ENCODE measurements at places on chromosomes 5 and 9. TPM values are rescaled to one million over a fixed set of nuclear protein-coding genes. Genes with fewer than 3 reads are reported as not detected.

- H3K36me3 ChIP-seq: no peaks in the 10 kb centered on the region
- no peak for DNase-seq
- H3K27me3 ChIP-seq: no peaks in the 10 kb centered on the region
- H3K4me3 ChIP-seq: no peak overlapping the region
- H3K27ac ChIP-seq: no peak overlapping the region
Observed at GRCh38 chr9:125929846-125930245, 182.7 kb downstream of the PBX3 start.

DNA sequence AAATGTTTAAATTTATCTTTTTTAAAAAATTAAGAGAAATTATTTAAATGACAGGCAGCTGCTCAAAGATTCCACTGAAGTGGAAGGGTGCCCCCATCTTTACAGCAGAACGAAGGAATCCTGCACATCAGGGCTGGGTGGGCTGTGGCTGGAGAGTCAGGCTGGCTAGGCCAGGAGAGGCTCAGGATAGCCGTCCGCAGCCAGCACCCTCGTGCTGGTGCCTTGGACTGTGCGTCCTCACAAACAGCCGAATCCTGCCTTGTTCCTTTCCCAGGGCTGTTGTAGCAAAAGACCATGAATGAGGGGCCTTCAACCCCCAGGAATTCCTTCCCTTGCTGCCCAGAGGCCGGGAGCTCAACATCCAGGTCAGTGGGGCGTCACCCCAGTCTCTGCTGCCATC is 64.6 kb upstream of the FCN1 start:
- no peak overlapping the region for H3K27ac ChIP-seq
- no peak overlapping the region for H3K4me3 ChIP-seq
- no peaks in the 10 kb centered on the region for H3K4me1 ChIP-seq
- H3K27me3 ChIP-seq: no peaks in the 10 kb centered on the region
- H3K36me3 ChIP-seq: no peaks in the 10 kb centered on the region

DNA sequence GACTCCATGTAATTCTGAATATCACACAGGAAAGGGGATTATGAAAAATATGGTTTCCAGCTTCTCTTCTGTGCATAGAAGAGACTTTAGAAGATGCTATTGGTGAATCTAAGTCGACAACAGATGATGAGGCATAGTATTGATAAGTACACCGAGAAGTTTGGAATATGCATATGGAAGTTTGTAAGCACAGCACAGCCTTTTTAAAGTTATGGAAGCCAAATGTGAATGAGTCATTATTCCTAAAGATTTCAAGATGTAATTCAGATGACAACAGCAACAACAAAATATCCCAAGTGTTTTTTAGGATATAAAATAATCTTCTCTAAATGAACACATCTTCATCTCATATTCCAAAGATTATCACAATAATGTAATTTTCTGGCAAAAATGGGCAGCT is 1723.3 kb downstream of the EFNA5 start:
- no peaks in the 10 kb centered on the region for H3K27me3 ChIP-seq
- no peaks in the 10 kb centered on the region for H3K36me3 ChIP-seq
- H3K27ac ChIP-seq: no peak overlapping the region
- H3K4me1 ChIP-seq: no peaks in the 10 kb centered on the region
- no peak for DNase-seq

Gene RXFP3
- not detected for total RNA-seq

- no peaks in the 10 kb centered on the region for H3K4me1 ChIP-seq
- H3K36me3 ChIP-seq: no peaks in the 10 kb centered on the region
- no peak for DNase-seq
- H3K4me3 ChIP-seq: no peak overlapping the region
- no peak overlapping the region for H3K27ac ChIP-seq
Observed at GRCh38 chr5:13865312-13865711, 79.2 kb downstream of the DNAH5 start.

DNA sequence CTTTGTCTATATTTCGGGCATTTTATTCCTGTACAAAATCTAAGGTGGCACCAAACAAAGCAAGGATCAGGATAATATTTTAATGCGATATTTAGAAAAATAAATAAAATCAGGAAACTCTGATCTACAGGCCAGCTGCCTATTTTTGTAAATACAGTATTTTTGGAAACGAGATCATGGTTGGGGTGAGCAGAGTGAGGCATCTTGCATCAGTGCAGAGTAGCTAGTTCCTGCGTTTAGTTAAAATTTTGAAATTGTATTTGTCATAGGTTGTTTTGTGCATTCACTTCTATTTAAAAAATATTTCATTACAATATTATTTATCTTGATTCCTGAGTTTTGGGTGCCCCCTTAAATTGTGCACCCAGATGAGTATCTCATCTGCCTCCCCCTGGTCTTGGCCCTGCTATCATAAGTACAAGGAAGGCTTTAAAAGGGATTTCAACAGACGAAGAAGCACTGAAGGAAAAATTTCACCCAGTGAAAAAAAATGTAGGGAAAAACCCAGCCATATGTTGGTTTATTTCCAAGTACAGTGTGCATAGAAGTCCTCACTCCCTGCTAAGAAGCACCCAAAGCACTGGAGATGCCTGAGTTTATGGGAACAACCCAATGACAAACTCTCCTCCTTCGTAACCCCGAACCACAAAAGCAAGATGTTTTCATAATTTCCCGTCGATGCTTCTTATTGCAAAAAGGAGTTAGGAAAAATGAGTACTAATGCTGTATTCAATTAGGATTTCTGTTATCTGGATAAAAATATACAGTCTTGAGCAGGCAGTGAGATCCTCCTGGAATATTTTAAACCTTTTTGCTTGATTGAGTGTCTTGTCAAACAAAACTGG is 304.7 kb upstream of the CLINT1 start:
- H3K4me1 ChIP-seq: no peaks in the 10 kb centered on the region
- no peak overlapping the region for H3K4me3 ChIP-seq
- DNase-seq: no peak
- H3K27me3 ChIP-seq: no peaks in the 10 kb centered on the region
- H3K36me3 ChIP-seq: no peaks in the 10 kb centered on the region
- H3K27ac ChIP-seq: no peak overlapping the region

GRCh38 chr5:93677359-93677891 is 64.0 kb downstream of the POU5F2 start:
- H3K27me3 ChIP-seq: no peaks in the 10 kb centered on the region
- no peaks in the 10 kb centered on the region for H3K4me1 ChIP-seq
- H3K27ac ChIP-seq: no peak overlapping the region
- H3K36me3 ChIP-seq: no peaks in the 10 kb centered on the region
- no peak for DNase-seq

Gene PDE8B
- not detected for total RNA-seq

Gene PCDHB11
- total RNA-seq: not detected

GRCh38 chr5:74722271-74722670 is 37.2 kb downstream of the HEXB start:
- no peaks in the 10 kb centered on the region for H3K4me1 ChIP-seq
- no peak overlapping the region for H3K27ac ChIP-seq
- no peak overlapping the region for H3K4me3 ChIP-seq
- H3K36me3 ChIP-seq: peaks cover 51% of the 10 kb centered on the region

DNA sequence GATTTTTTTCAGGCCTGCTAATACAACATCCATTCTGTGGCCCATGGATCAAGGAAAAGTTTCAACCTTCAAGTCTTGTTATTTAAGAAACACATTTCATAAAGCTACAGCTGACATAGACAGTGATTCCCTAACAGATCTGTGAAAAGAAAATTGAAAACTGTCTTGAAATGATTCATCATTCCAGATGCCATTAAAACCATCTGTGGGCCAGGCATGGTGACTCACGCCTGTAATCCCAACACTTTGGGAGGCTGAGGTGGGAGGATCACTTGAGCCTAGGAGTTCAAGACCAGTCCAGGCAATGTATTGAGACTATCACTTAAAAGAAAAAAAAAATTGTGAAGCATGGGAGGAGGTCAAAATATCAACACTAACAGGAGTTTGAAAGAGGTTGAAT is 6.0 kb downstream of the RAPGEF6 start:
- H3K4me1 ChIP-seq: peaks cover 29% of the 10 kb centered on the region
- no peak for DNase-seq
- H3K36me3 ChIP-seq: no peaks in the 10 kb centered on the region
- no peaks in the 10 kb centered on the region for H3K27me3 ChIP-seq
- H3K4me3 ChIP-seq: no peak overlapping the region

DNA sequence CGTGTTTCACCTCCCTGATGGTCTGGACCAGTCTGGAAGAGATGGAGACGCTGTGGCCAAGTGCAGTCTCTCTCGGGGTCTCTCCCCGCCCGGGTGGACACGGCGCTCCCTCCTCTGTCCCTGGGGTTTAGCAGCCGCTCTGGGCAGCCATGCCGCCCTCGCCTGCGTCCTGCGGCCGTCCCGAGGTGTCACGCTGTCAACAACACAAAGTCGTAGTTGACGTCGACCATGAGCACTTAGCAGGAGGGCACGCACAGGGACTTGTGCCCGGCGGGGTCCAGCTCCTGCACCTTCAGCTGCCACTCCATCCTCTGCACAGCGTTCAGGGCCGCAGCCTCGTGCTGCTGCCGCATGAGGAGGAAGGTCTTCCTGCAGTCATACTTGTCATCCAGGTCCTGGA is 368.9 kb downstream of the CDH9 start:
- no peaks in the 10 kb centered on the region for H3K36me3 ChIP-seq
- H3K27me3 ChIP-seq: no peaks in the 10 kb centered on the region
- no peaks in the 10 kb centered on the region for H3K4me1 ChIP-seq
- no peak overlapping the region for H3K27ac ChIP-seq
- no peak for DNase-seq

GRCh38 chr5:67090593-67090992 is 106.0 kb downstream of the CD180 start:
- H3K27ac ChIP-seq: no peak overlapping the region
- H3K36me3 ChIP-seq: no peaks in the 10 kb centered on the region
- H3K4me1 ChIP-seq: no peaks in the 10 kb centered on the region
- no peak for DNase-seq

Gene NME5
- total RNA-seq: not detected

DNA sequence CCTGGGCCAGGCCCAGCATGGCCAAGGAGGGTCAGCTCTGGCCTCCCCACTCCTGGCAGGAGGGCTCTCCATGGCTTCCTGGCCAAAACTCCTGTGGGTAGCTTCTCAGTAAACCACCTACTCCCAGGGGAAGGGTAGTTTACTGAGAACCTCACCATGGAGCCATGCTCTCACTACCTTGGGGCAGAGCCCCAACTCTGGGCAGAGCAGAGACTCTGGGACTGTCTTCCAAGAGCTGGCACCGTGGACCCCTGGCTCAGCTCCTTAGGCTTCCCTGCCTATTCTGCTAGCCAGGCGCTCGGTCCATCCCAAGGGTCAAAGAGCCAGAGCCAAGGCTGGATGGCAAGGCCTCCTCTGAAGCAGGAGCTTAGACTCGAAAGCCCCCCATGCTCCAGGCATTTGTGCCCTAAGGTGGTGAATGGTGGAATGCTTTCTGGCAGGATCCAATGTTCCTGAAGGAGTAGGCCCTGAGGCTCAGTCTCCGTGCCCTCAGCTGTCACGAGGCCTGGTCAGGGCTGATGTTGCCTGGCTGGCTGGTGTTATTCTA is 19.6 kb downstream of the TCF7 start:
- no peak overlapping the region for H3K4me3 ChIP-seq
- H3K27ac ChIP-seq: peak overlapping the region; percentile 95
- H3K4me1 ChIP-seq: peaks cover 100% of the 10 kb centered on the region
- no peaks in the 10 kb centered on the region for H3K27me3 ChIP-seq
- H3K36me3 ChIP-seq: peaks cover 86% of the 10 kb centered on the region
- DNase-seq: no peak

Gene PCDHB7
- not detected for total RNA-seq

- DNase-seq: peak; percentile 16
- no peaks in the 10 kb centered on the region for H3K4me1 ChIP-seq
- H3K27ac ChIP-seq: no peak within 1 kb of the TSS
- peak within 1 kb of the TSS; percentile 62 for H3K4me3 ChIP-seq
Observed at GRCh38 chr5:10307206-10308148, at the start of gene CMBL. TSS of gene CMBL (minus strand) at chr5:10307902. CDS start at chr5:10290762, 17,140 bp downstream.

Gene SLC22A4
- not detected for total RNA-seq

DNA sequence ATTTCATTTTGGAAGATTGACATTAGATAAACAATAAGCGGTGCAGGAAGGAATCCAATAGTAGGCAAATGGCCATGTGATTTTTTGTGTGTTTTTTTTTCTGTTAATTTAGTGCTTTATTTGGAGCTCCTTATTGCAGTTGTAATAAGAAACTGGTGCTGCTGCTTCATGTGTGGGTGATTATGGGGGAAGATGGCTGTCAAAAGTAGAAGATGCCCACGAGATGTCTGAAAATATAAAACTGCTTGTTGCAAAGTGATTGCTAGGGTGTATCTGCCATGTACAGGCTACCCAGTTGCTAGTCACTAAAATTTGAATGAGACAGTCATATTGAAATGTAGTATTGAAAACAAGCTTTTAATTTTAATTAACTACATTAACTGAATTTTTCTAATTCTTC is 216.7 kb upstream of the FTMT start:
- H3K36me3 ChIP-seq: no peaks in the 10 kb centered on the region
- H3K4me3 ChIP-seq: no peak overlapping the region
- no peak overlapping the region for H3K27ac ChIP-seq
- DNase-seq: no peak

- no peak for DNase-seq
- no peak overlapping the region for H3K4me3 ChIP-seq
- H3K36me3 ChIP-seq: no peaks in the 10 kb centered on the region
- H3K4me1 ChIP-seq: no peaks in the 10 kb centered on the region
- H3K27ac ChIP-seq: no peak overlapping the region
Observed at GRCh38 chr5:54886866-54887265, 98.5 kb downstream of the ESM1 start.

GRCh38 chr9:73609381-73609780 is 457.7 kb downstream of the ANXA1 start:
- no peak overlapping the region for H3K4me3 ChIP-seq
- H3K4me1 ChIP-seq: no peaks in the 10 kb centered on the region
- no peak overlapping the region for H3K27ac ChIP-seq
- no peaks in the 10 kb centered on the region for H3K27me3 ChIP-seq

DNA sequence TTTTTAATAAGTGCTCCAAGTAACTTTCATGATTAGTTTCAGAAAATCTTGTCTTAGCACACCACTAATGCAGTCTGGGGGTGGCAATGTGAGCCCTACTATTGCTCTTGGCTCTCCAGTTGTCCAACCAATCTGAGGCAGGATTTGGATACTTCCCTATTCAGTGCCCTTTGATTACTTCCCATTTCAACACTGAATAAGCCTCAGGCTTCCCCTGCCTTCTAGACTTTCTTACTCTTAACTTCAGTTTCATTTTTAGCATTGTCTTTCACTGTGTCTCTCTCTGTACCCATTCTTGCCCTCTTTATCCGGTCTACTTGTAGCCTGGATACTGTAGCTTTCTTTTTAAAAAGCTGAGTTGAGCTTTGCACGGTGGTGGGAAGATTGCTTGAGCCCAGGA is 186.1 kb downstream of the C9orf152 start:
- H3K27ac ChIP-seq: no peak overlapping the region
- H3K4me1 ChIP-seq: no peaks in the 10 kb centered on the region
- no peak for DNase-seq
- H3K27me3 ChIP-seq: no peaks in the 10 kb centered on the region

GRCh38 chr9:19728101-19728500 is 60.7 kb downstream of the SLC24A2 start:
- H3K4me3 ChIP-seq: no peak overlapping the region
- no peak overlapping the region for H3K27ac ChIP-seq
- H3K27me3 ChIP-seq: peaks cover 3% of the 10 kb centered on the region
- H3K4me1 ChIP-seq: no peaks in the 10 kb centered on the region
- no peak for DNase-seq

Gene SWI5
- 7.5 TPM for total RNA-seq

- H3K27me3 ChIP-seq: no peaks in the 10 kb centered on the region
- no peak for DNase-seq
- no peaks in the 10 kb centered on the region for H3K4me1 ChIP-seq
- H3K27ac ChIP-seq: no peak overlapping the region
- no peak overlapping the region for H3K4me3 ChIP-seq
Observed at GRCh38 chr9:16794871-16795639, 75.4 kb downstream of the BNC2 start.

Gene CEMIP2
- 285 TPM for total RNA-seq

Gene ARL14EPL
- not detected for total RNA-seq

Data from T-cell (primary cell).